Natural killer cell (primary cell): ENCODE measurements at places on chromosomes 1 and 21. TPM values are rescaled to one million over a fixed set of nuclear protein-coding genes. Genes with fewer than 3 reads are reported as not detected.

RIPK4 gene
- total RNA-seq: not detected

TMEM82 gene
- total RNA-seq: not detected

HSF2BP gene
- total RNA-seq: not detected

OR2W3 gene
- total RNA-seq: 1.0 TPM

TEX50 gene
- not detected for total RNA-seq

DNA sequence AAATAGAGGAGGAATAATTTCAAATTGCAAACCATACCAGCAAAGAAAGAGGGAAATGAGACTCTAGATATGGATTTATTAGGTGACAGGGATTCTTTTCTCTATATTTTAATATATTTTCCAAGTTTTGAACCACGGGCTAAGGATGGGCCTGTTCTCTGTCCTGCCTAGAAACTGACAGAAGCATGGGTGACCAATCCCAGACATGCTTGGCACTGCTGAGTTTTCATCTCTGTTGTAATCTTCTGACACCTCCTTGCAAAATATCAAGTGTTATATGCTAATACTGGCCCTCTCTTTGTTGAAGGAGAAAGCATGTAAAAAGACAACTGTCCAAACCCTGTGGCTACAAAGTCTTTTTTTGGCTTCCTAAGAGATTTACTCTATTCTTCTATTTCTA lies 774 bp upstream of the ANGPTL7 start:
- no peak for DNase-seq

- no peak for DNase-seq
Observed at GRCh38 chr1:245336149-245336983, 181.6 kb downstream of the KIF26B start.

DNA sequence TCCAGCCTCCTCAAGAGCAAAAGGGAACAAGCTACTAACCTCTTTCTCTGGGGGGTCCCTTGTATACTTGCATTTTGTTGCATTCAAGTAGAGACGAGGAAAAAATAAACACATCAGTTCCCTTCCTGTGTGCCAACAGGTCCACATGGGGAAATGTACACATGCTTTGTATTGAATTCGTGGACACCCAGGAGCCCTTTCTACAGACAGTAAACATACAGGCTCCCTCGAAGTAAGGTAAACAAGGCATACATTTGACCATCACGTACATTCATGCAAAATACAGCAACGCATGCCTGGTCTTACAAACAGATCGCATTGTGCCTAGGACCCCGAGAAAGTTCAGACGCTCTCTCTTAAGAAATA lies 1.1 kb downstream of the KCND3 start:
- no peak for DNase-seq

DNA sequence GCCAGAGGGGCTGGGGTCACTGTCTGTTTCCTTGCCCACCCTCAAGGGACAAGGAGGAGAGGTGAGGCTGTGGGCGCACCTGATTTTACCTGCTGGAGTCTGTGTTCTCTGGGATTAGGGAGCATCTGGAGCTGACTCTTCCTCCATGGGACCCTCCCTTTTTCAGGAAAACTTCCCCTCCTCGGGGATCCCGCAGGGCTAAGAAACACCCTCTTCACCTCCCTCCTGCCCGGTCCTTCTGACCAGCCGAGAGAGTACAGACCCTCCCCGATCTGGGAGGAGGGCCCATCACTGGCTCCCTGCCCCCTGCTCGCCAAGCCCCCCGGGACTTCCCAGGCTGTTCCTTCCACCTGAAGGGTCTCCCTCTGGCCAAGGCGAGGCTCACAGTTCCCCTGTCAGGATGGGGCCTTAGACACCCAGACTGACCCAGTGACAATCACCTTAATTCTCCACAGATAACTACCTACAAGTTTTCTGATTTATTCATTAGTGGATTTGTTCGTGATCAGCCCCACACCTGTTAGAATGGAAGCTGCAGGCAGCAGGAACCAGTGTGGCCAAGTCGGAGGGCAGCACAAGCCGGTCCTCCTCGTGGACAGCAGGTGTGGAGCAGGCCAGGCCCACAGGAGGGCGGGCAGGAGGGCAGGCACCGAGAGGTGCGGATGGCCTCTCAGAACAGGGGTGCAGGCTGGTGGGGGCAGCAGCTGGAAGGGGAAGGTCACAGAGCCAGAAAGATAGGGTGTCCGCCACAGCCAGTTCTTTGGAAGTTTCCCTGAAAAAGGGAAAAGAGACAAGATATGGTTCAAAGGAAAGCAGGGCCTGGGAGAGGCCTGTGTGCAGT lies 15.9 kb upstream of the SAMD11 start:
- DNase-seq: no peak

DNA sequence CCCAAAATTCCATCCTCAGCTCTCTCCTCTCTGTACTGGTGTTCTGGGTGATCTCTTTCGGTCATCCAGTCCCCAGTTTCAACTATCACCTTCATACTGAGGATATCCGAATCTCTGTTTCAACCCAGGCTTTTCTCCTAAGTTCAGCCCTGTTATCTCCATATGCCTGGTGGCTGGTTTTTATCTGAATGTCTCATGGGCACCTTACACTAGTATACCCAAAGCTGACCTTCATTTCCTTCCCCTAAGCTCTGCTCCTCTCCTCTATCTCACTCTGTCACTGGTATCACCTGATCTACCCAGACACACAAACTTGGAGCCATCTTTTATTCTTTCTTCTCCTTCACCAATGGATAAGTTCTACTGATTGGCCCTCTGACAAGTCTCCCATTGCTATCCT lies 53.0 kb downstream of the LRRC71 start:
- no peak for DNase-seq
